ENCODE measurements at places on chromosomes 3 and 15.

DNA sequence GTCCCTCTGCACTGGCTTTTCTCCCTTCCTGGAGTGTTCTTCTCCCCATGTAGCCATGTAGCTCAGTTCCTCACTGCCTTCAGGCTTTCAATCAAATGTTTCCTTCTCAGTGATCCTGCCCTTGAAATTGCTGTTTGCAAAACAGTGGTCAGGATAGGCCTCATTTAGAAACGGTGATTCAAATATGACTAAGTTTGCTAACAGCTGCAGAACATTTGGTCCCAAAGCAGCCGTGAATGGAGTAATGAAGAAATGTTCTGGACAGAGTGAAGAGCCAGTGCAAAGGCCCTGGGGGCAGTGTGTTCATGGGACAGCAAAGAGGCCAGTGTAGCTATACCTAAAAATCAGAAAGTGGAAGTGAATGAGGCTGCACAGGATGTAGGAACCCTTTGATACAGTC lies 223.4 kb downstream of the FEZF2 start:
- no peak for DNase-seq

DNA sequence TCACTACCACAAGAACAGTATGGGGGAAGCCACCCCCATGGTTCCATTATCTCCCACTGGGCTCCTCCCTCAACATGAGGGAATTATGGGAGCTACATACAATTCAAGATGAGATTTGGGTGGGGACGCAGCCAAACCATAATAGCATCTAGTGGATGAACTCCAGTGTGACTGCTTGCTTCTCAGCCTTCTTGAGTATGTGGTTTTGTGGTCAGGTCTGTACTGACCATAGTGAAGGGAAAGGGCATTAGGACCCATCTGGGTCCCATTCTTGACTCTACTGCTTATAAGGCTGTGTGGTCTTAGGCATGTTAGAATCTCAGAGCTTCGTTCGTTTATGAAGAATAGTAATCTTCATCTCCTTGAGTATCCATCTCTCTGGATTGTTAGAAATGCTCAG lies 81.4 kb downstream of the CGNL1 start:
- peak; percentile 48 for DNase-seq

GRCh38 chr3:70179111-70179510 lies 133.3 kb downstream of the MDFIC2 start:
- no peak for DNase-seq

DNA sequence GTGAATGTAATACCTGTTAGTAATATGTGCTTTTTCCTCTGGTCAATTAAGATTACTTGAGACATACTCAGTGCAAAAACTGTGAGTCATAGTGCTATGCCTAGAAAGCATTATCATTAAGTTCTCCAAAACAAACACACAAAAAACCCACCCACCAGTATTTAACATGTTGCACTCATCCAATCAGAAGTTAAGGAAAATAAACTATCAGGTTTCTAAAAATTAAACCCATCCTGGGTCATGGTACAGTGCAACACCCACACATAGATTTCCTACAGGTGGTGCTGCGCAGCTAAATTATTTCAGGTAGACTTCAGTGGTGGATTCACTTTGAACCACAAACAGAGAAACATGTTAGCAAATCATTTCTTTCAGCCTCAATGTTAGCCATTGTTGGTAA lies 264.4 kb upstream of the VEPH1 start:
- no peak for DNase-seq

- DNase-seq: peak; percentile 83
These were observed 26.0 kb downstream of the SLC12A6 start for GRCh38 chr15:34311563-34311962.

DNA sequence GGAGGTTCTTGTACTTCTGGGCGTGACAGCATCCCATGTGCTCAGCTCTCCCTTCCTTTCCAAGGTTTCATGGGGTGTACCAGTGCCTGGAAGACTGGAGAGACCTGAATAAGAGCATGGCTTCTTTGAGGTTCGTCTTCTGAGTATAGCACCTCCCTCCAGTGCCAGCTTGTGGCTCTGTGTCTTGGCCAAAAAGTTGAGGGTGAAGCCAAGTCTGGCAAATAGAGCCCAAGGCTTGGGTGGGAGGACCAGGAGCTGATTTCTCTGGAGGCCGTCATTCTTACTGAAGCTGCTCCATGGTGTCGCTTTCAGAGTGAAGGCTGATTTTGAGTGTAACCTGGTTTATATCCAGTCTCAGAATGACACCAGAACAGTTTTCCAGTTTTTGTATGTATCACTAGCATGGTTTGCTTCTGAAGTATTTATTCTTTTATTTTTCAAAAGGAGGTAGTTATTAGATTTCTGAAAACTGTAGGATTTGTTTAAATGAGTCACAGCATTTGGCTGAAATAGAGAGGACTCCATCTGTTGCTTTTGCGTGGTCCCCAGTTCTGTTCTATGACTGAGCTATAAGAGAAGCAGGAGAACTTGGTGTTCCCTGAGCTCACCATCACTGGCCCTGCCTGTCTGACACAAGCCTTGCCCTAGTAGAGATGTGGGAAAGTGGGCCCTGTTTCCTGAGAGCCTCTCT lies 47.2 kb downstream of the BSN start:
- DNase-seq: no peak

GRCh38 chr15:74326746-74327145 lies 40.7 kb downstream of the CYP11A1 start:
- DNase-seq: no peak

DNA sequence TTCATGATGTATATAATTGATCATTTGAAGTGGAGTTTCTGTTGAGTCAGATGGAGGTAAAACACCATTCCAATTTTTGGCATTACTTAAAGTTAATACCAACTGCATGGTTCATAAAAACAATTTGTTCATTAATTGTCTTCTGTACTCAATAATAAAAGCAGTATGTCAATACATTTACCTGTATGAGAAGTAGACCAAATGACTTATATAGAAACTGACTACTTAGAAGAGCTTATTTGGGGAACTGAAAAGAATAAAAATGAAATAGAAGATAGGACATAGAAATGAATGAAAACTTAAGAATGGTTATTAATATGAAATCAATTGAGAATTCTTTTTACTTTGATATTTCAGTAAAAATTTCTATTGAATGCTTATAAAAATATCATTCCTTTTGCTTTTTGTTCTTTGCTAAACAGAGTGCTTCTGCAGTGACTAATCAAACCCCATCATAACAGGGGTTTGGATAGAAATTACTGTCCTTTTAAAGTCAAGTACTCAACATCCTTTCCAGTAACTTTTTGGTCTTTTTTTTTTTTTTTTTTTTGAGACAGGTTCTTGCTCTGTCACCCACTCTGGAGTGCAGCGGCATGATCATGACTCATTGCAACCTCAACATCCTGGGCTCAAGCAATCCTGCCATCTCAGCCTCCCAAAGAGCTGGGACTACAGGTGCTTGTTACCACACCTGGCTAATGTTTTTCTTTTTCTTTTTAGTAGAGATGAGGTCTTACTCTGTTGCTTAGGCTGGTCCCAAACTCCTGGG lies 6.5 kb upstream of the CRYBG3 start:
- DNase-seq: no peak

DNA sequence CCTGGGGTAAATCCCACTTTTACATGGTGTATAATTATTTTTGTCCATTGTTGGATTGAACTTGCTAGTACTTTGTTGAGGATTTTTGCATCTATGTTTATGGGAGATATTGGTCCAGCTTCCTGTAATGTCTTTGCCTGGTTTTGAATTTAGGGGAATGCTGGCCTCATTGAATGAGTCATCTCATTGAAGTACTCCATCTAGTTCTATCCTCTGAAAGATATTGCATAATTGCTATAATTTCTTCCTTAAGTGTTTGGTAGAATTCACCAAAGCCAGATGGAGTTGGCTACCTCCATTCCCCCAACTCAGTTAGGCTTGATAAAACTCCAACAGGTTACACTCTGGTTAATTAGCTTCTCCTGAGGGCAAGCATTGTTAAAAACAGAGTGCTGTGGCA lies 237.4 kb upstream of the TGFBR2 start:
- no peak for DNase-seq

DNA sequence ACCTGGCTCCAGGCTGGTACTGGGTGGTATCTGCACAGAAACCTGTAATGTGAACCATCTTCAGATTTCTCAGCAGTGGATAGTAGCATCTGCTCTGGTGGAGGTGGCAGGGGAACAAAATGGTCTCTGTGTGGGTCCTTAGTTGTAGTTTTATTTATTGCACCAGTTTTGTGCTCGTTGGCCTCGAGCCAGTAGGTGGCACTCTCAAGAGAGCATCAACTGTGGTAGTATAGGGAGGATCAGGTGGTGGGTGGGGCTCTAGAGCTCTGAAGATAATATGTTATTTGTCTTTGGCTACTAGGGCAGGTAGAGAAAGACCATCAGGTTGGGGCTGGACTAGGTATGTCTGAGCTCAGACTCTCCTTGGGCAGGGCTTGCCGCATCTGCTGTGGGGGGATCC lies 254.0 kb upstream of the GPR149 start:
- peak; percentile 33 for DNase-seq

GRCh38 chr3:80770106-80771074 lies 991.1 kb downstream of the GBE1 start:
- peak; percentile 8 for DNase-seq

DNA sequence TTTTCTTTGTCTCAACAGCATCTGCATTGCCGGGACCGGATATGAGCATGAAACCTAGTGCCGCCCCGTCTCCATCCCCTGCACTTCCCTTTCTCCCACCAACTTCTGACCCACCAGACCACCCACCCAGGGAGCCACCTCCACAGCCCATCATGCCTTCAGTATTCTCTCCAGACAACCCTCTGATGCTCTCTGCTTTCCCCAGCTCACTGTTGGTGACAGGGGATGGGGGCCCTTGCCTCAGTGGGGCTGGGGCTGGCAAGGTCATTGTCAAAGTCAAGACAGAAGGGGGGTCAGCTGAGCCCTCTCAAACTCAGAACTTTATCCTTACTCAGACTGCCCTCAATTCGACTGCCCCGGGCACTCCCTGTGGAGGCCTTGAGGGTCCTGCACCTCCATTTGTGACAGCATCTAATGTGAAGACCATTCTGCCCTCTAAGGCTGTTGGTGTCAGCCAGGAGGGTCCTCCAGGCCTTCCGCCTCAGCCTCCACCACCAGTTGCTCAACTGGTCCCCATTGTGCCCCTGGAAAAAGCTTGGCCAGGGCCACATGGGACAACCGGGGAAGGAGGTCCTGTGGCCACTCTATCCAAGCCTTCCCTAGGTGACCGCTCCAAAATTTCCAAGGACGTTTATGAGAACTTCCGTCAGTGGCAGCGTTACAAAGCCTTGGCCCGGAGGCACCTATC lies 5.0 kb downstream of the NUTM1 start:
- no peak for DNase-seq

DNA sequence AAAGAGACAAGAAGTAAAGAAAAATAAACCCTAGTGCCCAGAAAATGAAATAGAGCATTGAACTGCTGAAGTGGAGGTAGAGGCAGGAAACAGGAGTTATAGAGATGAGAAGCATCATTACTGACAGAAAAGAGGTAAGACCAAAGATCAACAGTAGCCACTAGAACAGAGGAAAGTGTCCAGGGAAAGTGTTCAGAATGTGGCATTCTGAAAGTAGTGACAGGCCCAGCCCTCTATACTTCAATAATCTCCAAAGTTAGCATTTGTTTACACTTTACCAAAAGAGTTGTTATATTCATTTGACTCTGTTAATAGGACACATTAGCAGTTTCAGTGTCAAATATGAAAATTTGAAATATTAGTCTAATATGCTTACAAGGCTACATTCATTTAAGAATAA lies 727.1 kb upstream of the NECTIN3 start:
- no peak for DNase-seq

DNA sequence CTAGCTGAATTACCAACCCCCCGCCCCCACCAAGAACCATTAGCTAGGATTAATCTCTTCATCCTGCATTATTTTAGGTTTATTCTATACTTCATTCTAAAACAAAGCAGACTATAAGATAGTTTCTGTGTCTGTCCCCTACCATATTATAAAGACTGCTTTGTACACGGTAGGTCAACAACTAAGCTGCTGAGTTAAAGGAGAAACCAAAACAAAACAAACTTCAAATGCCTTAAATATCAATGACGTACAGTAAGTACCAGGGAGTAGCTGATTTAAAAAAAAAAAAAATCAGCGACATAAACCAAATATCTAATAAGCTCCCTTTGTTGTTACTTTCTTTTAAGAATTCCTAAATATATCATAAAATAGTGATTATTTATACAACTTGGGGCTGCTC lies 7.8 kb upstream of the VGLL4 start:
- no peak for DNase-seq

GRCh38 chr15:31031471-31032067 lies 40.1 kb upstream of the MTMR10 start:
- DNase-seq: no peak

- DNase-seq: peak; percentile 53
These were observed 8.4 kb upstream of the RTP1 start for GRCh38 chr3:187188931-187189330.

DNA sequence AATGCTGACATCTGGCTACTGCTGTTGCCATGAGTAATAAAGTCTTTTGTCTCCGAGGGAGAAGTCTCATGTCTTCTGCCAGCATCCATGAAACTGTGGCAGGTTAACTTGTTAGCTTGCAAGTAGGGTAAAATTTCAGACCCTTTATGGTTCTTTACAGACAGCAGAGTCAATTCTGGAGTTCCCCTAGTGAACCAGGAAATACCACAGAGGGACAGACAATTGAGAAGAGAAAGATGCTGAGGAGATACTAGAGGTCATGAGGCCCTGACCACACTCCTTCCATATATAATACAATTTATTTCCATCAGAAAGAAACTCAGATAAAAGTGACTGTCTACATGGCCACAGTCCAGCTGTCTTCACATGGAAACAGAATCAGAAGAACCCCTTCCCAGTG lies 38.1 kb downstream of the NMNAT3 start:
- no peak for DNase-seq

DNA sequence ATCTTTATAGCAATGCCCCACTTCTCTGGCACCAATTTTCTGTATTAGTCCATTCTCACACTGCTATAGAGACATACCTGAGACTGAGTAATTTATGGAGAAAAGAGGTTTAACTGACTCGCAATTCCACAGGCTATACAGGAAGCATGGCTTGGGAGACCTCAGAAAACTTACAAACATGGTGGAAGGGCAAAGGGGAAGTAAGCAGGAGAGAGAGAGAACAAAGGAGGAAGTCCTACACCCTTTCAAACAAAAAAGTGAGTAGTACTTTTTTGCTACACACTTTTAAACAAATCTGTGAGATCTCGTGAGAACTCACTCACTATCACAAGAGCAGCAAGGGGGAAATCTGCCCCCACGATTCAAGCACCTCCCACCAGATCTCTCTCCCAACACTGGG lies 67.8 kb upstream of the ZBED2 start:
- no peak for DNase-seq

GRCh38 chr3:126957776-126958637 lies 24.9 kb upstream of the PLXNA1 start:
- DNase-seq: no peak

- no peak for DNase-seq
These were observed 39.0 kb downstream of the CHDH start for GRCh38 chr3:53807117-53807810.

GRCh38 chr3:127112796-127113570 lies 79.9 kb upstream of the PRR23E start:
- no peak for DNase-seq

Data from hematopoietic multipotent progenitor cell treated with erythropoietin and hydrocortisone succinate and interleukin-3 and kit ligand, for 4 days (in vitro differentiated cells).